ENCODE measurements at places on chromosomes 6 and 20. TPM values are rescaled to one million over a fixed set of nuclear protein-coding genes. Genes with fewer than 3 reads are reported as not detected.

GRCh38 chr6:30169658-30170614 lies 6.6 kb downstream of the TRIM15 start:
- DNase-seq = peak; percentile 62

- peak; percentile 47 for DNase-seq
These were observed 696 bp downstream of the CALHM5 start for GRCh38 chr6:116512111-116512559.

GRCh38 chr6:27667657-27668441 lies 194.9 kb upstream of the ZNF184 start:
- no peak for DNase-seq

EFHC1 gene
- total RNA-seq = 21.6 TPM
